ENCODE measurements at places on chromosomes 3 and 15.

DNA sequence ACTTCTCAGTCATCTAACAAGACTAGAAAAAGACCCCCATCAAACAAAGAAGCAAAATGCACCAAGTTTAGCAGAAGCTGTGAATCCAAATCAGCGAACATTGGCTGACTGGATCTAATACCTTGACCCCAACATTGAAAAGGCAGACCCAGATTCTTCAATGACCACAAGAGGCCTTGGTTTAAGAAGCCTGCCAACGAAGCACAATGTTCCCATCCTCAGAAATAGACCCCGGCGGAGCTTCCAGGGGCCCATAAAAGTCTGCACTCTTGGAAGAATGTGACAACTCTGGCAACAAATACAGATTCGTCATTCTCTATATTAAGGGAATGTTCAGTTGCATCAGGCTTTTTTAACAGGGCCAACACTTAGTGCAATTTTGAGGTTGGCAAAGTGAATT lies 112.8 kb upstream of the BCL6 start:
- DNase-seq = no peak

GRCh38 chr15:47196048-47196447 lies 521.3 kb upstream of the SEMA6D start:
- peak; percentile 4 for DNase-seq

DNA sequence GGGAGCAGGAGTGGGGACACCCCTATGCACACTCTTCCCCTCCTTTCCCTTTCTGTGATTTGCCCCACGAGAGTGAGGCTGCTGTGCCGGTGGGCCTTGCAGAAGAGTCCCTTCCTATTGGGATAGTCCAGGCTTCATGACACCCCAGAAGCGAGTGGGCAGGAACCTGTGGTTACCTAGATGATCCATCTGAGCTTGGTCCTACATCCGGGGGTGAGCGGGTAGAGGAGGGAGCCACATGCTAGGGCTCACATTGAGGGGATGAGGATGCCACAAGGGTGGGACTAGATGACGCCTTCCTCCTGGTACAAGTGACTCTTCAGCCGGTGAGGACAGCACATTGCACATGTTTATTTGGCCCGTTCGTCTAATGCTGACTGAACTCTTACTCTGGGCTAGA lies 43.1 kb upstream of the ADPGK start:
- DNase-seq = no peak

DNA sequence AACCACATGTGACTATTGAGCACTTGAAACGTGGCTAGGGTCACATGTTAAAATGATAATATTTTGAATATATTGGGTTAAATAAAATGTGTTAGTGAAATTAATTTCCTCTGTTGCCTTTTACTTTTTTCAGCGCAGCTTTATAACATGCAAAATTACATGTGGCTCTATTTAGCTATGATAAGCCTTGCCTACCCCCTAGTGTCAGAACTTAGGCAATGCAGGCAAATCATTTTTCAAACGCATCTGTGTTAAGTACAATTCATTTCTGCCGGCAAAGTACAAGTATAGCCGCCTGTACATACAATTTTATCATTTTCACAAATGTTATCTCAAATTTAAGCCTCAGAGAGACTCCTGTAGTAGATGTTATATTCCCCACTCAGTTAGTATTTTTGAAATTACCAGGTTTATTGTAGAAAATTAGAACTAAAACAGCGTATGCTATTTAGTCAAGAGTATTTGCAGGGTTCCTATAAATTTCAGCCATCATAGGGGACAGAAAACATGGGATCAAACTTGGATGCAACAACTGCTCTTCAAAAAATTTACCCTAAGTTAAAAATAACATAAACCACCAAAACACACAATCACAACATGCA lies 56.1 kb downstream of the TAFA4 start:
- no peak for DNase-seq
